ENCODE measurements at places on chromosomes 2 and 18.

GRCh38 chr2:52269696-52270485 is 1238.0 kb upstream of the NRXN1 start:
- DNase-seq = no peak

DNA sequence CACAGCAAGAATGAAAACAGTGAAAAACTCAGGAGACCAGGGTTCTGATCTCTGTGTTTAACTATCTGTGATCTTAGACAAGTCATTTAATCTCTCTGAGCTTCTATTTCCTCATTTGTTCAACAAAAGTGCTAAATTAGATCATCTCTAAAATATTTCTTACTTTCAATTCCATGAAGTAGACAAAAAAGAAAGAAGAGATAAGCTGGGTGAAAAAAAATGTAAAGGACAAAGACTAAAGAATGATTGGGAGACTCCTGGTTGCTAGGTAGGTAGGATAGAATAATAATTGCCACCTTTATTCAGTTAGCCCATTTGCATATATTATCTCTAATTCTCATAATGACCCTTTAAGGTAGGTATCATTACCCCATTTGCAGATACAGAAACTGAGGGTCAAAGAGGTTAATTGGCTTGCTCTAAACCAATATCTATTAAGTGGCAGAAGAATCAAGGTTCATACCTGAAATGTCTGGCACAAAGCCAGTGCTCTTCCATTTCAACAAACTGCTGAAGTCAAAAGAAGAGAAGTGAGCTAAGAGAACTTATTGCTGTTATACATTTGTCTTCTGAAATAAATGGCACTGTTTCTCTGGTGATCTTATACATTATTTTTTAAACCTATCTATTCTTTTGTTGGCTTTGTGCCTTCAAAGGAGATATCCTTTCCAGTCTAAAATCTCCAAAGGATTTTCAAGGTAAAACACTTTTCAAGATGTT is 141.7 kb downstream of the OTX1 start:
- no peak for DNase-seq

GRCh38 chr18:44700652-44701051 is 20.0 kb downstream of the SETBP1 start:
- DNase-seq = no peak

DNA sequence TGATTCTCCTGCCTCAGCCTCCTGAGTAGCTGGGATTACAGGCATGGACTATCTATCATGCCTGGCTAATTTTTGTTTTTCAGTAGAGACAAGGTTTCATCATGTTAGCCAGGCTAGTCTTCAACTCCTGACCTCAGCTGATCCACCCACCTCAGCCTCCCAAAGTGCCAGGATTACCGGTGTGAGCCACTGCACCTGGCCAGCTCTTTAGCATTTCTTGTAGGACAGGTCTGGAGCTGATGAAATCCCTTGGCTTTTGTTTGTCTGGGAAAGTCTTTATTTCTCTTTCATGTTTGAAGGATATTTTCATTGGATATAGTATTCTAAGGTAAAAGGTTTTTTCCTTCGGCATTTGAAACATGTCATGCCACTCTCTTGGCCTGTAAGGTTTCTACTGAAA is 20.2 kb downstream of the VPS54 start:
- no peak for DNase-seq

GRCh38 chr2:195534971-195535370 is 122.1 kb upstream of the SLC39A10 start:
- DNase-seq = no peak

DNA sequence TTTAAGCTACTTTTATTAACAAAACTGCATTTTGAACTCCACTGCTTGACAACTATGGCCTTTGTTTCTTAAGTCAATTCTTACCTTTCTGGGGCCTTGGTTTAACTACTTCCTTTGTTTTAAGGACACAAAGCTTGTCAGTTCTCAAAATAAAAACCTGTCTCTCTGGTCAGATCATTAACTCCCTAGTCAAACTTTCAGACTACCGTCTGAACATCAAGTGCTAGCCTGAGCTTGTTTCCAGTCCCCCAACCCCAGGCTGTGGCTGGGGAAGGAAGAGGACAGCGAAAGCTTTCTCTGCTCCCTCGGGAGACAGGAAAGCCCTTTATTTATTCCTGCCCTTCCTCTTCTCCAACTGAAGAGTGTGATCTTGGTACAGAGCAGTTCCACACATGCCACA is 1.7 kb downstream of the SH3YL1 start:
- no peak for DNase-seq

DNA sequence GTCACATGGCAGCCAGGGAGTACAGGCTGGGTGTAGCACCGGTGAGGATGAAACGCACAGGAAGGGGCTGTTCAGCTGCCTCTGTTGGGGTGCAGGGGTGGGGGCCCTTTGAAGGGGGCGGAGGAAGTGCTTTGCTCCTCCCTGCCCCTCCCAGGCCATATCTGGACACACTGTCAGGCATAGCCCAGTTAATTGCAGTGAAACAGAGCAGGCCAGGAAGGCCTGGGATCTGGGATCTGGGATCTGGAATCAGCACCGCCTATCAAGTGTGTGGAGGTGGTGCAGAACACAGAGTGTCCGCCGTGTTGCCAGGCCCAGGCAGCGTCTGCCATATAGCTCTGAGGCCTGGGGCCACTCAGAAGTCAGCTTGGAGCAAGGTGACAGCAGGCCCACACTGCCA is 119.3 kb upstream of the MSH2 start:
- DNase-seq = no peak

DNA sequence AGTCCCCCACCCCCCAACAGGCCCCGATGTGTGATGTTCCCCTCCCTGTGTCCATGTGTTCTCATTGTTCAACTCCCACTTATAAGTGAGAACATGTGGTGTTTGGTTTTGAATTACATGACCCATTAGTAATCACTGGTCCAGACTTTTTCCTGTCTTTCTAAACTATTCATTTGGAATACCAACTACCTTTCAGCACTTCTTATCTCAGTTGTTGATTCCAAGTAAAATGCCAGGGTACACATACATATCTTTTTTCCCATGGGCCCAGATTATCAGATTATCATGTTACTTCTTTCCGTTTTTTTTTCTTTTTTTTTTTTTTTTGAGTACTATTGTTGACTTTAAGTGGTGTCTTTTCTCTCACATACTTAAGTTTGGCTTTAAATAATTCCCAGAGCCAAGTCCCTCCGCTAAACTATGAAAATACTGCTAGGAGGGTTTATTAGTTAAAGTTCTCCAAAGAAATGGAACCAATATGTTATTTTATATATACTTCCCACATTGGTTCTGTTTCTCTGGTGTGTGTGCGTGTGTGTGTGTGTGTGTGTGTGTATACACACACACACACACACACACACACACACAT is 389.3 kb downstream of the IRS1 start:
- no peak for DNase-seq

GRCh38 chr18:5693699-5694294 is 150.0 kb upstream of the EPB41L3 start:
- no peak for DNase-seq

- no peak for DNase-seq
Observed at GRCh38 chr2:5253263-5253662, 438.9 kb upstream of the SOX11 start.

DNA sequence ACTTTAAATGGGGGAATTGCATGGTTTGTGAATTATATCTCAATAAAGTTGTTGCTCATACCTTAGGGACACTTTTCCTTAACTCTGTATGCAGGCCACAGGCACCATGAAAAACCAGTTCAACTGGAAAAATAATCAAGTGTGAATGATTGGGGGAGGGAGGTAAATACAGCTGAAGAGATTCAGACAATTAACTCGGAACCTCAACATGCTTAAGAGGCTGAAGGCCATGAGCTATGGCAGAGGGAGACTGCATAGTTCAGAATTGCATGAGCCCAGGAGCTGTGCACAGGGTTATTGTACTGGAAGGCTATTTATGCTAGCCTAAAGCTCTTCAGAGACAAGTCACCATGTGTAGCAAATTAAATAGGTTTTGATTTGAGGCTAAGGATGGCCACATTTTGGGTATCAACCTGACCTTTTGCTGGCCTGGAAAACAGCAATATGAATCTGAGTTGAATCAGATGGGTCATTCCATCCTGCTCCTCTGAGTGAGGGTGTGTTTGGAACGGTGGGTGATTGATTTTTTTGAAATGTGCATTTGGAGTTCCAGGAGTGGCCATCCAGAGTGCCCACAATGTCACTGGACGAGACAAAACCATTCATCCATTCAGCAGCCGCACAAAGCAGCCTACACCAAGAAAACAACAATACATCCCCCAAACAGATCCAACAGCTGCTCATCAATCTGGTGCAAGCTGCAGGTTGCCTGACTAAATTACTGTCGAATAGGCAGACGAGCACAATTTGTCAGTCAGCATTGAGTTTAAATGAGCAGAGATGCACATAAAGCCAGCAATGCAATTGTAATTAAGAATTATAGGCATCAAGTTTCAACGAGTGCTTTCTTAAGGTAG is 42.5 kb downstream of the HRH4 start:
- DNase-seq = no peak

Data from activated T-cell treated with anti-CD3 and anti-CD28 coated beads, Interleukin-2, amount 50 U/mL, for 72 hours (primary cell).